ENCODE measurements at places on chromosomes 12 and 14.

GRCh38 chr12:64186789-64187188 lies 35.3 kb downstream of the KICS2 start:
- DNase-seq: no peak

GRCh38 chr12:49091056-49091835 lies 3.4 kb downstream of the DHH start:
- no peak for DNase-seq

- DNase-seq: no peak
Observed at GRCh38 chr12:3041558-3042164, 35.5 kb upstream of the TSPAN9 start.

DNA sequence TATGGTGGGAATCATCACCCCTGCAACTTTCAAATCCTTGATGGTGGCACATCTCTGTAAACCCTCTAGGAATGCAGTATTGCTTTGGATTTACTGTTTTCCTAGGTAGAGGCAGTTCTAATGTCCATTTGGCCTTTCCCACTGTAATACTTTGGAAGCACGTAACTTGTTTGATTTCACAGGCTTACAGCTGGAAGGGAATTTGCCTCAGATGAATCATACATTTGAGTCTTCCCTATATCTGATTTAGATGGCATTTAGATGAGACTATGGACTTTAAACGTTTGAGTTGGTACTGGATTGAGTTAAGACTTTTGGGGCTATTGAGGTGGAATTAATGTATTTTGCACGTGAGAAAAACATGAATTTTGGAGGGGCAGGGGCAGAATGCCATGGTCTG lies 35.9 kb downstream of the DAAM1 start:
- no peak for DNase-seq

DNA sequence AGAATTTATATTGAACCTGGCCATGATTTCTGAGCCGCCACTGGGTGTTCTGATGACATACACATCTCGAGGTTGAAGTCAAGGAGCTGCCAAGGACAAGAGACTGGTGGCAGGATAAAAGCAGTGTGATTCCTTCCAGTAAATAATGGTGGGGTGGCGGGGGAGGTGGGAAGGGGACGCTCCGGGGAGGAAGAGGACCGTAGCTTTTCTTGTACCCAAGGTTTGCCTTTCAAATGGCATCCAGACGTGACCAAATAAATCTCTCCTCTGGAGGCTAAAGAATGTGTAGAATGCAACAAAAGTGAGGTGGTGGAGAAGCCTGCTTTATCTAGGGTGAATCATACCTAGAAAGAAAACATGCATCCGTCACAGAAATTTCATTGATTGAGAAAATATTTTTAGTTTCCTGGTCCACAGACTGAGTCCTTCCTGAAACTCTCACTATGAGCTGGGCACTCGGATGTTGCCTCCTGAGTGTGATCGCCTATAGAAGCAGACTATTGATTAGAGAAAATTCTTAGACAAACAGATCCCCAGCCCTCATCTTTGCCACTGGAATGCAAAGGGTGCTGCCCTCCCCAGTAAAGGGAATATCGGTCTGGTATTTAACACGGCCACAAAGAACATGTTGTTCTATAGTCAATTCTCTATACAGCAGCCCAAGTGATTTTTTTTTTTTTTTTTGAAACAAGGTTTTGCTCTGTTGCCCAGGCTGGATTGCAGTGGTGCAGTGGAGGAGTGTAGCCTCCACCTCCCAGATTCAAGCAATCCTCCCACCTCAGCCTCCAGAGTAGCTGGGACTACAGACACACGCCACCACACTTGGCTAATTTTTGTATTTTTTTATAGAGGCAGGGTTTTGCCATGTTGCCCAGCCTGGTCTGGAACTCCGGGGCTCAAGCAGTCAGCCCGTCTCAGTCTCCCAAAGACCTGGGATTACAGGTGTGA lies 112.1 kb downstream of the DPF3 start:
- DNase-seq: no peak

DNA sequence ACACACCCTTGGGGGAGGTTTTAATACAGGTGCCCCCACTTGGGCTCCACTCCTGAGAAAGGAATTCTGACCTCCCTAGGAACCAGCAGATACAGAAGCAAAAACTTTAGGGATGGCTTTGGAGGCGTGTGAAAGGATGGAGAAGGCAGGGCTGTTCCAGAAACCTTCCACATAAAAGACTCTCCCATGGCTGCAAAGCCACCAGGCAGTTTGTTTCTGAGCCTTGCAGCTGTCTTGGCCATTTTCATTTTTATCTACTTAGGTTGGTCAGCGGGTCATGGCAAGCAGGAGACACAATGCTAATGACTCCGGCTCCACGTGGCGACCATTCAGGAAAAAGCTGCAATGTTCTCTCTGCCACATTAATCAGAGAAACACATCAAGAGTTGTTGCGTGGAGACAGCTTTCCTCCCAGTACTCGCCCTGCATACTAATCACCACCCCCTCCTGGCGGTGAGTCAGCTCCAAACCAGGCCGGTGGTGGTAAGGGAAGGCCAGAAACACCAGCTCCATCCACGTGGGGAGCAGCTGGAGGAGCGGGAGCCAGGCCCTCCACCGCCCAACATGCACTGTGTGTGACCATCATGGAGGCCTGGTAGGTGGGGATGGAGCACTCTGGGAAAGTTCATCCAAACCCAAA lies 30.9 kb upstream of the IRF2BPL start:
- peak; percentile 33 for DNase-seq

DNA sequence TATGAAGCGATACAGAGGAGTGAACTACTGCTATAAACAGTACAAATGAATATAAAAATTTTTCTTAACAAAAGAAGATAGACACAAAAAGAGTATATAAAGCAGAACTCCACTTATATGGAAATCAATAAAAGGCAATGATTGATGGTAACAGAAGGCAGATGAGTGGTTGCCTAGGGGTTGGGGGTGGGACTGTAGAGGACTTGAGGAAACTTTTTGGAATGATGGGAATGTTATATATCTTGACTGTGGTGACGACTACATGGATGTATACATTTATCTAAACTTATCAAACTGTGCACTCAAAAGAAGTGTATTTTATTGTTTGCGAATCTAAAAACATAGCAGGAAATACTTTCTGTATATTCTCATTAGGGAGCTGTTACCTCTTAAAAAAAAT lies 89.1 kb downstream of the PTCSC3 start:
- DNase-seq: no peak

- DNase-seq: no peak
Observed at GRCh38 chr12:62138527-62138926, 121.7 kb upstream of the USP15 start.

DNA sequence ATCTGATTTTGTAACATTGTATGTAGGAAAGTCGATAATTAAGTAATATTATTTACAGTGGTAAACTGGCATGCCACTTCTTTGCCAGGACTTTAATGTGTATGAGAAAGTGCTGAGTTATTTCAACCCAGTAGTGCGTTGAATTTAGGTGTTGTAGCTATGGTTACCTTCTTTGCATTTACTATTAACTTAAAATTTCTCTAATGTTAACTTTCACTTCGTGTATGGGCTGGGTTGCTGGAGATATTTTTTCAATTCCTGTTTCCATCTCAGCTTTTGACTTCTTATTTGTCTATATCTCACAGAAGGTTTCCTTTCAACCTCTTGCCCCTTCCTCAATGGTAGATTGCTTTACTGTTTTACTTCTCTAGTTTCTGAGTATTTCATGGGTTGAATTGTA lies 1345.6 kb downstream of the FSCB start:
- no peak for DNase-seq

DNA sequence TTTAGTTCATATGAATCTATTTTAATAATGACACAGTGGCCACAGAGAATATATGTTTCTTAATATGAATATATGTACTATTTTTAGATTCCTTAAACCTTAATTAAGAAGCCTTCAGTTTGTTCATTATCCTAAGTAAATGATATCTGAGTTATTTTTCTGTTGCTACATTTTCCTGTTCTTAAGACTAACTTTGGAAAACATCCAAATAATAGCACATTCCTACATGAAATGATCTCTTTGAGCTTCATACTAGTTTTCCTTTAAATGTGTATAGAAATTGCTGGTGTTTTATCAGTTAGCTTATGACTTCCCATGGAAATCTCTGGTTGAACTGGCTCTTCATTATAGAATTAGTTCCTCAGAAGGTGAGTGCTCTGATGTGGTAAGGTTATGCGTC lies 72.1 kb downstream of the POLR3B start:
- no peak for DNase-seq

GRCh38 chr14:51901475-51902024 lies 41.1 kb downstream of the GNG2 start:
- DNase-seq: no peak

DNA sequence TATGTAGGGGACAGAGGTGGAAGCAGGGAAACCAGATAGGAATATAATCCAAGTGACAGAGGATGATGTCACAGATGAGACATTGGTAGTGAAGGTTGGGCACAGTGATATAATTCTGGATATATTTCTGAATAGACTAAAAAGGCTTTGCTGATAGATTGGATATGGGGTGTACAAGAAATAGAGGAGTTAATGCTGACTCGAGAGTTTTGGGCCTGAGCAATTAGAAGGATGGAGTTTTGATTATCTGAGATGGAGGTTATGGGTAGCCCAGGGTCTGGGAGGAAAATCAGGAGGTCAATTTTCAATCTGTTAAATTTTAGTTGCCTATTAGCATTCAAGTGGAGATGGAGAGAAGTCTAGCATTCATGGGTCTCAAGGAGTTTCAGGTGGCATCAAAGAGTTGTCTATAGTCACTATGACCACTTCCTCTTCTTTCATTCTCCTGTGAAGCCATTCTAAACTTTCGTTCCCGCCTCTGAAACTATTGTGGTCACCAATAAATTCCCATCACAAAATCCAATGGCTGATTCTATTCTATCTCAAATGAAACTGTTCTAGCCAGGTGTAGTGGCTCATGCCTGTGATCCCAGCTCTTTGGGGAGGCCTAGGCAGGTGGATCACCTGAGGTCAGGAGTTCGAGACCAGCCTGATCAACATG lies 10.6 kb upstream of the ANO6 start:
- DNase-seq: no peak

DNA sequence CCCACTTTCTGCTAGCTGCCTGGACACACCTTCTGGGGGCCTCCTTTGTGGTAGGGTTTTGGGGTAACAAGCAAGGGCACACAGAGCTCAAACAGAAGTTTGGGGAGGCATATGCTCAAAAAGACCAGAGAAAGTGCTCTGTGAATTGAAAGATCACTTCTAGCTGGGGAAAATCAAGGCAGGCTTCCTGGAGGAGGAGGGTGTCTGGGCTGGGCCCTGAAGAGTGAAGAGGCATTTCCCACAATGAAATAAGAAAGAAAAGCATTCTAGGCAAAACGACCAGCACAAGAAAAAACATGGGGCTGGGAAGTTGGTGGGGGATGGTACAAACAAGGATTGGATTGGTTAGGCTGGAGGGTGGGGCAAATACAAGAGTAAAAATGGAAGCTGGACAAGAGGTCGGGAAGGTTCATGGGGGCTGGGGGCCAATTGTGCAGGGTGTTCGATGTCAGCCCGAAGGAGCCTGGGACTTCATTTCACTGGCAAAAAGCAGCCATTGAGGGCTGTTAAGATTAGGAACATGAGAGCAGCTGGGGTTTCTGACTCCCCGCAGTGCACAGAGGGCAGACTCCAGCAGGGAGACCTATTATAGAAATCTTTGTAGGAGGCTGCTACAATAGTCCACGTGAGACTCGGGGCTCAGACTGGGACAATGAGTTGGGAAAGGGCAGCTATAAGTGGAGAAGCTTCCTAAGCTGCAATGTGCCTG lies 51.5 kb upstream of the CMKLR1 start:
- DNase-seq: no peak

GRCh38 chr12:89703768-89704167 lies 4.9 kb downstream of the ATP2B1 start:
- no peak for DNase-seq

DNA sequence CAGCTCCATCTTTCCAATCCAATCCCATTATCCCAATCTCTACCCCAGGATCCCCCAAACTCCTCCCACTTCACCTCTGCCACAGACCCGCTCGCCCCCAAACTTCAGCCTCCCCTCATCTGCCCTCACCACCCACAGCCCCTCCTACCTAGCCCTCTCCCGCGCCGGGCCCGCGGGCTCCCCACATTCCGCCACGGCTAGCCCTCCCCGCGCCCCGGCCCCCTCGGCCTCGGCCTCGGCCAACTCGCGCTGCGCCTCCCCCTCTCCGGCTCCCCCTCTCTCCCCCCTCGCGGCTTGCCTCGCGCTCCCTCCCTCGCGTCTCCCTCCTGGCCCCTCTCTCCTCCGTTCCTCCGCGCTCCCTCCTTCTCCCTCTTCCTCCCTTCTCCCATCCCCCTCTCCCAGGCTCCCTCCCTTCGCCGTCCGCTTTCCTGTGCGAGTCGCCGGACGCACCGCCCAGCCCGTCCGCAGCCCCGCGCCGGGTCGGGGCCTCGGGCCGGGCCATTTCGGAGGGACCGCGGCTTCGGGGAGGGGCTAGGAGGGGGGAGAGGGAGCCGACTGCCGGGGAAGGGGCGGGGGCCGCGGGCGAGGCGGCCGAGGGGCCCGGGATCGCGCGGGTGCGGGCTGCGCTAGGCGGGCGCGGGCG lies at the start of gene ATN1:
ATN1 (plus strand) TSS at position 581 of the 643 bp plus-strand sequence. CDS start 6,043 bp downstream, outside the sequence.
- peak; percentile 58 for DNase-seq

DNA sequence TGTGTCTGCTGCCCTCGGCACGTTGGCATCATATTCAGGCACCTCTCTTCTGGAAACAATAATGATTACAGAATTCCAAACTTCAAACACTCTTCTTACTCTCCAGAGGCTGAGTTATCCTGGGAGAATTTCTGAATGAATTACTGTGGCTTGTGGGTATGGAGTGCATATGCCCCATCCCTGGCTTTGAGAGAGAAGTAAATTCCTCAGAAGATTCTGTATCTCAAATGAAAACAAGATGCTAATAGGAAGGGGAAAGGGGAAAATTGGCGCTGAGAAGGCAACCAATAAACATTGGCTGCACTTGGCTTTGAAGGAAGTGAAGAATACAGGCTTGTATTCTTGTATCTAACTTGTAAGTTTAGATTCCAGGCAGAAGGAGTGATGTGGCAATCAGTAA lies 132.0 kb upstream of the NOVA1 start:
- DNase-seq: no peak

DNA sequence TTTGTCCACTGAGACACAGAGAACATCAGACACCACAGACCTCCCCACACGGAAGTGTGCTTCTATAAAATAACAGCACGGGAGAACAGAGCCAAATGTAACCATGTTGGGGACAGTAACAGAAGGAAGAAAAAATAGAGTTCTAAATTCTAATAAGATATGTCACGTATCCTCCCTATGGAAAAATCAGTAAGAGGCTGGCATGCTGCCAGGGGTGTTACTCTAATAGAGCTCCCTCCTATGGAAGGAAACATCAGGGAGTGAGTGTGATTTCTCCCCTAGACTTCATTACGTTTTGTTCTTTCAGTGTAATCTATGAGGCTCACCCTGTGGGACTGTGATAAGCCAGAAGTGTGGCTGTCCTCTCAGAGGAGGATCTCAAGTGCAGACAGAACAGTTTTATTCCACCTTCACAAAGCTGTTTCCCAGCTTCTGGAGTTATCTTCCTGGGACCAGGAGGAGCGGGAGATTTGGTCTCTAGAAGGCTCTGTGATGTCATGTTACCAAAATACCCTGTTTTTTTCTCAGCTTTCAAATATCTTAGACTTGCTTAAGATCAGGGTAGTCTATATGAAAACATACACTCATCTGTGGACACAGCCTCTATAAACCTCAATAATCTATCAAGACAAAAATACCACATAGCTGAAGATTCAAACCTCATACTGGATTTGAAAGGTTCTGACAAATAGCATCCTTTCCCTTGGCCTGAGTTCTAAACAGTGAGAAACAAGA lies 69.3 kb downstream of the ZFC3H1 start:
- DNase-seq: no peak
